Epithelial cell of alveolus of lung (primary cell): ENCODE measurements at places on chromosomes 1 and 21. TPM values are rescaled to one million over a fixed set of nuclear protein-coding genes. Genes with fewer than 3 reads are reported as not detected.

Gene S100A14
- total RNA-seq = 1.4 and 3.4 TPM in 2 replicates

Gene MANEAL
- total RNA-seq = not detected in 2 replicates

Gene ETV3L
- not detected in 2 replicates for total RNA-seq

Gene F5
- under 0.01 TPM in 1 of 2 replicates, not detected in the other for total RNA-seq

Gene FCER1A
- total RNA-seq = not detected in 2 replicates

Gene CR2
- not detected in 2 replicates for total RNA-seq

Gene TINAGL1
- total RNA-seq = 16.6 and 141 TPM in 2 replicates

Gene ZFP69B
- 0.32 and 4.5 TPM in 2 replicates for total RNA-seq

Gene LCE2C
- not detected in 2 replicates for total RNA-seq

Gene OR14A16
- not detected in 2 replicates for total RNA-seq

Gene DEGS1
- total RNA-seq = 110 and 150 TPM in 2 replicates

Gene ZNF695
- 2.0 and 2.5 TPM in 2 replicates for total RNA-seq

Gene SLC44A5
- total RNA-seq = 0.08 and 0.52 TPM in 2 replicates

Gene LYPD8
- not detected in 2 replicates for total RNA-seq

Gene FAM43B
- total RNA-seq = 0.32 and 0.39 TPM in 2 replicates

Gene HAPLN2
- total RNA-seq = 1.9 TPM in 1 of 2 replicates, not detected in the other

Gene VCAM1
- total RNA-seq = 15.0 and 35.4 TPM in 2 replicates

Gene SVBP
- 19.5 and 23.7 TPM in 2 replicates for total RNA-seq

Gene C1QC
- total RNA-seq = not detected in 2 replicates

Gene GOLPH3L
- 16.0 and 18.1 TPM in 2 replicates for total RNA-seq

Gene USP24
- 19.7 and 30.2 TPM in 2 replicates for total RNA-seq

Gene WNT4
- 0.56 TPM in 1 of 2 replicates, not detected in the other for total RNA-seq

Gene NBL1
- total RNA-seq = 133 and 153 TPM in 2 replicates

Gene PKP1
- total RNA-seq = under 0.01 and 0.24 TPM in 2 replicates

Gene LHX8
- not detected in 2 replicates for total RNA-seq

Gene SSX2IP
- total RNA-seq = 5.9 and 10.0 TPM in 2 replicates

Gene KTI12
- 11.0 and 15.3 TPM in 2 replicates for total RNA-seq

Gene NR5A2
- total RNA-seq = 3.2 and 4.7 TPM in 2 replicates

Gene CAMSAP2
- total RNA-seq = 16.0 and 26.5 TPM in 2 replicates

Gene RUNX1
- 23.8 and 25.7 TPM in 2 replicates for total RNA-seq

Gene LCE6A
- not detected in 2 replicates for total RNA-seq

Gene PTGFRN
- 27.0 and 32.8 TPM in 2 replicates for total RNA-seq

Gene TEDDM1
- not detected in 2 replicates for total RNA-seq

Gene AADACL3
- not detected in 2 replicates for total RNA-seq

Gene CNTN2
- total RNA-seq = not detected in 2 replicates

Gene ATG4C
- total RNA-seq = 8.3 and 10.6 TPM in 2 replicates

Gene RGS7
- total RNA-seq = 0.13 TPM in 1 of 2 replicates, not detected in the other

Gene PPM1J
- total RNA-seq = 0.88 and 2.3 TPM in 2 replicates

Gene MTARC2
- 4.1 and 10.0 TPM in 2 replicates for total RNA-seq

Gene LCE3D
- not detected in 2 replicates for total RNA-seq

Gene PRKAA2
- 1.7 and 2.5 TPM in 2 replicates for total RNA-seq

Gene NVL
- 10.1 and 14.0 TPM in 2 replicates for total RNA-seq

Gene DLGAP3
- under 0.01 and 0.08 TPM in 2 replicates for total RNA-seq

Gene CFHR3
- 0.24 TPM in 1 of 2 replicates, not detected in the other for total RNA-seq
